ENCODE measurements at places on chromosomes 5 and 9.

DNA sequence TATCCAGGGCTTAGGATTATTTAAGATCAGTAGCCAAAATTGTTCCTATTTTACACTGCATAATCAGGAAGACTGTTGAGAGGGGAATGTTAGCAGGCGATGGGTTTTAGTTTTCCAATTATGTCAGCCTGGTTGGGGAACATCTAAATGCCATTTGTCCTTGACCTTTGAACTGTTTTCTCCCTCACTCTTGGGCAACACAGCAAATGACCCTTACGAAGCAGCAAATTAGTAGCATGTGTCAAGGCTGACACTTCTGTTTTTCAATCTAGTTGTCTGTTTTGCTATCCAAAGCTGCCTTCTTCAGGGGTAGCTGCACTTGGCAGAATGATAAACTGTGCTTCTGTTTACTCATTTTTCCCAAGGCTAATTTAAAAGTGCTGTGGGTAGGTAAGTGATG, 78.0 kb upstream of the AGXT2 start:
- DNase-seq = no peak

- DNase-seq = no peak
These were observed 61.4 kb downstream of the FOXD1 start for GRCh38 chr5:73387149-73387591.

GRCh38 chr5:35244171-35244570, 13.9 kb upstream of the PRLR start:
- DNase-seq = no peak

GRCh38 chr5:62100201-62100600, 205.8 kb upstream of the KIF2A start:
- DNase-seq = no peak

- no peak for DNase-seq
These were observed 688 bp downstream of the SNX24 start for GRCh38 chr5:122846051-122846550.
